CD4-positive, alpha-beta memory T cell (primary cell): ENCODE measurements at places on chromosomes 4 and X. TPM values are rescaled to one million over a fixed set of nuclear protein-coding genes. Genes with fewer than 3 reads are reported as not detected.

VSIG4 gene
- total RNA-seq, result 0.61 TPM

AMER1 gene
- 5.5 TPM for total RNA-seq

HSFX2 gene
- not detected for total RNA-seq

GRCh38 chr4:181748581-181748980, 494.6 kb upstream of the TENM3 start:
- no peak for DNase-seq
- no peaks in the 10 kb centered on the region for H3K27me3 ChIP-seq
- no peaks in the 10 kb centered on the region for H3K36me3 ChIP-seq

- H3K27me3 ChIP-seq, result no peaks in the 10 kb centered on the region
- H3K4me3 ChIP-seq, result no peak overlapping the region
- H3K36me3 ChIP-seq, result no peaks in the 10 kb centered on the region
- no peaks in the 10 kb centered on the region for H3K4me1 ChIP-seq
- no peak overlapping the region for H3K27ac ChIP-seq
Observed at GRCh38 chr4:158139086-158139485, 33.7 kb downstream of the GASK1B start.

DNA sequence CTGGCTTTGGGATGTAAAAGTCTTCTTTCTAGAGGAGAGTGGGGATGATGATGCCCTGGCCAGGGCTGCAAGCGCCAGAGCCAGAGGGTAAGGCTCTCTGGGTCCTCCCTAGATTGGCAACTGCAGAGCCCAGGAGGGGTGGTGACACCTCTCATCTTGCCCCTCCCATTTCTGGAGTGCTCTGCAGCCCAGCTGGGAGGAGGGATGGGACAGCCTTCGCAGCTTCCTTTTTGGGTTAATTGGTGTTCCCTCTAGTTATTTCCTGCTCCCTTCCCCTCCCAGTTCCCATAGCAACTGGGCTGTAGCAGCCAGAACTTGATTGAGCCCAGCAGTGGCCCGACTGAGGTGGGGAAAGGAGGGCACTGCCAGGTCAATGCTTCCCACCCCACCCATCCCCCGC, 19.2 kb downstream of the NALF2 start:
- no peaks in the 10 kb centered on the region for H3K27me3 ChIP-seq
- no peaks in the 10 kb centered on the region for H3K36me3 ChIP-seq
- no peak for DNase-seq
- no peak overlapping the region for H3K27ac ChIP-seq
